ENCODE measurements at places on chromosomes 6 and 20.

GRCh38 chr20:16641511-16642023 is 68.3 kb upstream of the KIF16B start:
- no peak overlapping the region for H3K4me3 ChIP-seq
- no peaks in the 10 kb centered on the region for H3K27me3 ChIP-seq
- no peaks in the 10 kb centered on the region for H3K36me3 ChIP-seq
- H3K4me1 ChIP-seq = no peaks in the 10 kb centered on the region
- DNase-seq = no peak

DNA sequence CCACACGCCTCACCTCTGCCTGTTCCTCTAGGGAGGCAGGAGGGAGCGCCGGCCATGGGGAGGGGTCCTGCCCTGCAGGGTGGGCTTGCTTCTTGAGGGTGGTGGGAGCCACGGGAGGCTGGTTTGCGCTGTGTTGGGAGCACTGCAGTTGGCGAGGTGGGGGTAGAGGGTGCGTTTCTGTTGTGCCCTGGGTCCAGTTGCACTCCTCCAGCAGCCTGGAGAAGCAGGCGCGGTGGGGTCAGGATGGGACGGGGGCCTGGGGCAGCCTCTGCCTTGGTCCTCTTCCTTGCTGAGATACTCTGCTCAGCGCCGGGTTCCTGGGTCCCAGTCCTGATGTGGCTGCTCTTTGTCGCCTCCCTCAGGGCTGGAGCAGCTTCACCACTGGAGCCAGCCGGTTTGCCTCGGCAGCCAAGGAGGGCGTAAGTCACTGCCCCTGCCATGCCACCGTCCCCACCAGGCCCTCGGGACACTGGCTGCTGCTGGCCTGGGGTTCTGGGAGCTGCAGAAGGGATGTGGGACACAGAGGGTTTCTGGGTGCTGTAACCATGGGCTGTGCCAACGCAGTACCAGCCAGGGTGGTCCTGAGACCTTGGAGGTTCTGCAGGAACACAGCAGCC is 8.4 kb downstream of the ARFGAP1 start:
- H3K27ac ChIP-seq = no peak overlapping the region
- H3K4me3 ChIP-seq = no peak overlapping the region
- H3K4me1 ChIP-seq = no peaks in the 10 kb centered on the region
- DNase-seq = no peak
- peaks cover 13% of the 10 kb centered on the region for H3K36me3 ChIP-seq

DNA sequence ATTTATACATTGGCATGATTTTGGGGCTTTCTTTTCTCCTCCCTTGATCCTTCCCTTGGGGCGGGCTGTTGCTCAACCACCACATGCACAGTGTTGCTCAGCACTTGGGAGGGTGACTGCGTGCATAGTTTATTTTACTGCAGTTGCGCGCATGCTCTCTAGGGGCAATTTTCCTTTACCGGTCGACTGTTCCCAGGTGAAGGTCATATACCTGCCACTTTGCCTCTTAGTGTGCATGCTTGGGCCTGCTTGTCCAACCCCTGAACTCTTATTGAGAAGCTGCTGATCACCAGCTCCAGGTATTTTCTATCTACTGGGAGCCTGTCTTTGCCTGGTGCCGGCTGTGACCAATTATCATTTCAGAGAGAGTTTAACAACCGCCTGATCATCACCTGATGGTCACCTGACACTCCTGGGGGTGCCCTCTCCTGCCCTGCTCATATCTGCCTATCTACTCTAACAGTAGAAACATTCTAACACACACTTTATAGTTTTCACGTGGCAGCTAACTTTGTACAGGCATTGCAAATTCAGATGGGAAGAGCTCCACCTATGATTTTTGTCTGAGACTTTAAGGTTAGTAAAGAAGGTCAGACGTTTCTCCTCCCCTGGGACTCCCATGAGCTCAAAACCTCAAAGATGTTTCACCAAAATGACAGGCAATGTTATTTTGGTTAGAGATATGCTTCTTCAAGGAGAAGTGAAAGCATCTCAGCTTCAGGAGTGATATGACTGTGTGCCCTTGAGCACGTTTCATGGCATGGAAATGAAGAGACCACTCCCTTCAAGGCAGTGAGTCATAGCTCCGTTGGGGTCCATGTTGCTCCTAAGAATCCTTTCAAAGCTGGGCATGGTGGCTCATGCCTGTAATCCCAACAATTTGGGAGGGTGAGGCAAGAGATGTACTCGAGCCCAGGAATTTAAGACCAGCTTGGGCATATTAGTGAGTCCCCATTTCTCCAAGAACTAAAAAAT is 227.5 kb upstream of the MYLIP start:
- H3K4me3 ChIP-seq = no peak overlapping the region
- no peak overlapping the region for H3K27ac ChIP-seq
- H3K27me3 ChIP-seq = no peaks in the 10 kb centered on the region
- H3K36me3 ChIP-seq = no peaks in the 10 kb centered on the region

DNA sequence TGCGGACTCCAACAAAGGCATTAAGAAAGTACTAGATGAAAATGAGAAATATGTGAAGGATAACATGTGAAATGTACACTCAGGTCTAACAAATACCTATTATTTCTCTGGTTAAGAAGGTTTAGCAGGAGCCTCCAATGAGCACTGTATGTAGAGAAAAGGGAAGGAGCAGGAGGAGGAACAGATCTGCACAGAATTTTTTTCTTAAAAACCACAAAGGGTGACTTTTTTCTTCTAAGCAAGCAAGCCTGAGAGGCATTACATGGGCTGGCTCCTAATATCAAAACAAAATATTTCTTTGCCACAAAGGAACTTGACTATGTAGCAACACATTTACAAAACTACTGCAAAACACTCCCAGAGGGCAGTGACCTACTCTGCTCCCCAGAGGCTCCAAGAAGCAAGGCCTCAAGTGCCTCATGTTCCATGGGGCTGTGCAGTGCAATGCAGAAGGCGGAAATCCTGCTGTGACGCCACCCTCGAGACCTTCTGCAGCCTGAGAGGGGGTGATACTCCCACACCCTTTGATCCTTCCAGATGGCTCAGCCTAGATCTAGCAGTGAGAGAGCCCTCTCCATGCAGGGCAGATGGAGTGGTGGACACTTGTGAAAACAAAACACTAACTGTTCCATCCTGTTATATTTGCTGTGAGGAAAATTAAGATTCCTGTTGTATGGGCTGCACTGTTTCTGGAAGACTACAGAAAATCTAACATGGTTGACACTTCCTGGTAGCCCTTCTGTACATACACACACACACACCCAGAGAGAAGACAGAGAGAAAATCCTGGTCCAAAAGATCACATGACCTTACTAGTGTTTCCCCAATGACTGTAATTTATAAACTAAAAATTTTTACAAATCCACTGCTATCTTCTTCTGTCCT is 36.0 kb upstream of the SMIM29 start:
- DNase-seq = peak; percentile 40
- H3K27me3 ChIP-seq = no peaks in the 10 kb centered on the region
- peaks cover 12% of the 10 kb centered on the region for H3K4me1 ChIP-seq
- no peak overlapping the region for H3K4me3 ChIP-seq
- H3K36me3 ChIP-seq = peaks cover 6% of the 10 kb centered on the region
- peak overlapping the region; percentile 13 for H3K27ac ChIP-seq

DNA sequence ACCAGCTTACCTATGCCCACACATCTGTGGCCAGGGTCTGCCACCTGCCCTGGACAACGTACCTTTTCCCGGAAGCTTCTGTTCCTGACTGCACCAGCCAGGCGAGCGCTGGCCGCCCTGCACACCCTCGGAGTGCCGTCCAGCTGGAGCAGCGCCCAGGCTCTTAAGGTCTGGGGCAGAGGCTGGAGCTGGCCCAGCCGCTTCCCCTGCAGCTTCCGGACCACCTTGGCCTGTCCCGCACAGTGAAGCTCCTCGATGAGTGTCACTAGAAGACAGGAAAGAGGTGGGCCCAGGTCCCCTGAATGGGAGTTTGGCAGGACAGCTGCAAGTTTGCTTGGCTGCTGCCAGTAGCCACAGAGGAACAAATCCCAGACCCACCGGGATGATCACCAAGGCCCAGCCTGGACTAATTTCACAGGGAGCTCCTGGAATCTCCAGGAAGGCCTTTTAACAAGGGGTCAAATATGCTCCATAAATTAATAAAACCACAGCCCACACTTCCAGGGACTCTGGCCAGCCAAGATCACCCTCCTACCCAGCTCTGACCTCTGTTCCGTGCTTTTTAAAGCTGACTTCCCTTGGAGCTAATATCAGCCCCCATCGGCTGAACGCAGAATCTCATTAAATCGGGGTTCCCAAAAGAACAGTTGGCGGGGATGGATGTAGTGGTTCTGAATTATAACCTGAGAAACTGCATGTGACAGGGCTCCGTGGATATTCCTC is 82.3 kb downstream of the PTPN1 start:
- no peak for DNase-seq
- no peaks in the 10 kb centered on the region for H3K4me1 ChIP-seq
- H3K4me3 ChIP-seq = no peak overlapping the region

DNA sequence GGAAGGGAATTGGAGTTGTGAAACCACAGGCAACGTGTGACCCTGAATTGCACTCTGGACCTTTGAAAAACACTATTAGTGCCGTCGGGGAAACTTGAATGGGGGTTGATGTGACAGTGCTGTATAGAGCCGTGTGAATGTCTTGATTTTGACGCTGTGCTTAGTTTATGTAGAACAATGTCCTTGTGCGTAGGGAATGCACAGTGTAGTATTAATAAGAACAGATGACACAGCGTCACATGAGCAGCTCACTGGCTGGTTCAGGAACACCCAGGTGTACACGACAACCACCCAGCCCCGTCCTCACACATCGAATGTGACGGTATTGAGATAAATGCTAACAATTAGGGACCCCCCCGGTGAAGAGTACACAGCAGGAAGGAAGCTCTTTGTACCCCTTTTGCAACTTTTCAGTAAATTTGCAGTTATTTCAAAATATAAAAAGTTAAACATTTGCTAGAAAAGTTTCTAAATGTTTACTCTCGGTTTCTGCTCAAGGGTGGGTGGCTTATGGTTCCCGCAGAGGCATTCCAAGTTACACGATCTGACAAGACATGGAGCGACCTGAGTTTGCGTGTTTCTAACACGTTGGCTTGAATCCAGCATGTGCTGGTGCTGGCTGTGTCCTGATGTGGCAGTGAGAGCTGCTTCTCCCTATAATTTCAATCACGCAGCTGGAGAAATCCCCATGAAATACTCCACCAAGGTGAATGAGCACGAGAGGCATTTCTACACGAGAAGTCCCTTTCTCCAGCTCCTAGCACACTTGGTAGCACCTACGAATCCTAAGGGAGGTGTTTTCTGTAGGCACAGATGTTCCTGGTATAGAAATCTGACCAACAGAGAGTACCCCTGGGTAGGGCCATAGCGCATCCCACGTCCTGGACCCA is 208.0 kb upstream of the EXOC2 start:
- no peak overlapping the region for H3K4me3 ChIP-seq
- DNase-seq = peak; percentile 45
- H3K27ac ChIP-seq = no peak overlapping the region
- no peaks in the 10 kb centered on the region for H3K36me3 ChIP-seq
- H3K4me1 ChIP-seq = no peaks in the 10 kb centered on the region
- no peaks in the 10 kb centered on the region for H3K27me3 ChIP-seq

DNA sequence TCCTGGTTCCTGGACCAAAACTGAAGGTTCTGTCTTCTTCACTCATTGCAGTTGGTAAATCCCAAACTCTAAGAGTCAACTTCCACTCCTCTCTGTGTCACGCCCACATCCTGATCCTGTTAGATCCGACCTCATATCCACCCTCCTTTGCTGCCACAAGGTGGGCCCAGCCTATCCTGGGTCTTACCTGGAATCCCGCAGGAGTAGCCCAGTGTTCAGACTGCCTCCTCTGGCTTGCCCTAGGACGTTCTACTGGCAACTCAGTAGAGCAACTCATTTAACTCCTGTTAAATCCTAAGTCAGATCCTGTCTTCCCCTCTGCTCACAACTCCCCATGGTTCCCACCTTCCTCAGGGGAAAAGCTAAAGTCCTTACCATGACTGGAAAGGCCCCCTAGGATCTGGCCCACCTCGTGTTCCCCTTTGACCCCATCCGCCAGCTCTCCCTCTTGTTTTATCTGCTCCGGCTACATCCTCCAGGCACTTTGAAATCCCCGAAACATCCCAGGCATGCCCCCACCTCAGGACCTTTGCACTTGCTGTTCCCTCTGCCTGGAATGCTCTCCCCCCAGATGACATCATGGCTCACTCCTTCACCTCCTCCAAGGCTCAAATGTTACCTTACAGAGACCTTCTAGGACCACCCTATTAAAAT is 43.9 kb downstream of the TFEB start:
- H3K4me3 ChIP-seq = no peak overlapping the region
- peaks cover 4% of the 10 kb centered on the region for H3K36me3 ChIP-seq
- DNase-seq = no peak
- H3K27ac ChIP-seq = no peak overlapping the region
- H3K4me1 ChIP-seq = no peaks in the 10 kb centered on the region

GRCh38 chr20:53839423-53840176 is 230.8 kb downstream of the BCAS1 start:
- no peak overlapping the region for H3K27ac ChIP-seq
- no peaks in the 10 kb centered on the region for H3K36me3 ChIP-seq
- no peak overlapping the region for H3K4me3 ChIP-seq
- H3K4me1 ChIP-seq = peaks cover 10% of the 10 kb centered on the region
- H3K27me3 ChIP-seq = no peaks in the 10 kb centered on the region
- DNase-seq = no peak

GRCh38 chr6:96898241-96898851 is 655 bp upstream of the NDUFAF4 start:
- H3K36me3 ChIP-seq = peaks cover 5% of the 10 kb centered on the region
- no peak for DNase-seq
- no peaks in the 10 kb centered on the region for H3K27me3 ChIP-seq
- H3K4me3 ChIP-seq = peak overlapping the region; percentile 95
- H3K27ac ChIP-seq = peak overlapping the region; percentile 92
- peaks cover 12% of the 10 kb centered on the region for H3K4me1 ChIP-seq

- H3K4me3 ChIP-seq = no peak overlapping the region
- no peaks in the 10 kb centered on the region for H3K4me1 ChIP-seq
- no peak for DNase-seq
These were observed 637.4 kb downstream of the MMUT start for GRCh38 chr6:48825501-48826151.

DNA sequence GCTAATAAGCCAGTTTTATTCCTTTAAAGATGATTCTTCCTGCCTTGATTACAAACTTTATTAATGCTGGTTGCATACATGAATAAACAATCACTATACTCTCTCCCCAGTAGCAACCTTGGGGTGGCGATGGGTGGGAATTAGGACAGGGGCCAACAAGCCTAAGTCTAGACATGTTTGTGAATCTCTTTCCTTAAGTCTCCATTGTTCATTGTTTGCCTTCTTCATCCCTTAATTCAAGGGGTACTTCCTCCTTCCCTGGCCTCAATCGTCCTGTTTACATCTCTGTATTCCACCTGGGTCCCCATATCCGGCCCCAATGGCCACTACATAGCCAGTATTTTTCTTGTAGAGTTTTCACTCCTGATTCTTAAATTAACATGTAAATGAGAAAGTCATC is 66.0 kb downstream of the ARHGAP18 start:
- H3K4me3 ChIP-seq = no peak overlapping the region
- peak overlapping the region; percentile 24 for H3K27ac ChIP-seq
- peaks cover 3% of the 10 kb centered on the region for H3K4me1 ChIP-seq
- H3K27me3 ChIP-seq = no peaks in the 10 kb centered on the region
- H3K36me3 ChIP-seq = no peaks in the 10 kb centered on the region
